ELR (cell line): ENCODE measurements at places on chromosomes 11 and 22.

DNA sequence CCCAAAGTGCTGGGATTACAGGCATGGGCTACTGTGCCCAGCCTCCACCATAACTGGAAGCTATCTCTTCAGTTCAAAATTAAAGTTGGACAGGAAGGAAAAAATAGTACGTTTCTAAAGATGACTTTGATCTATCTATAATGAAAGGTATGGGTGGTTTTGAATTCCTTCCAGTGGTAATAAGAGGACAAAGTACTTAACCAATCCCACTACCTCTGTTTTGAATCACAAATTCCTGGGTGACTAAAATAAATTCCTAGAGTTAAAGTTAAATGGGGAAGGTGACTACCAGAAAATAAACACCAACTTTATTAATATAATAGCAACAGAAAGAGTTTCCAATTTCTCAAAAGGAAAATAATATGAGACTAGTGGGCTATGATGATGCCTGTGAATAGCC lies 9.1 kb downstream of the PHF5A start:
- DNase-seq, result no peak

GRCh38 chr11:119803726-119804294 lies 74.8 kb upstream of the NECTIN1 start:
- DNase-seq, result no peak

GRCh38 chr22:19845054-19845722 lies 9.5 kb downstream of the GNB1L start:
- DNase-seq, result no peak

DNA sequence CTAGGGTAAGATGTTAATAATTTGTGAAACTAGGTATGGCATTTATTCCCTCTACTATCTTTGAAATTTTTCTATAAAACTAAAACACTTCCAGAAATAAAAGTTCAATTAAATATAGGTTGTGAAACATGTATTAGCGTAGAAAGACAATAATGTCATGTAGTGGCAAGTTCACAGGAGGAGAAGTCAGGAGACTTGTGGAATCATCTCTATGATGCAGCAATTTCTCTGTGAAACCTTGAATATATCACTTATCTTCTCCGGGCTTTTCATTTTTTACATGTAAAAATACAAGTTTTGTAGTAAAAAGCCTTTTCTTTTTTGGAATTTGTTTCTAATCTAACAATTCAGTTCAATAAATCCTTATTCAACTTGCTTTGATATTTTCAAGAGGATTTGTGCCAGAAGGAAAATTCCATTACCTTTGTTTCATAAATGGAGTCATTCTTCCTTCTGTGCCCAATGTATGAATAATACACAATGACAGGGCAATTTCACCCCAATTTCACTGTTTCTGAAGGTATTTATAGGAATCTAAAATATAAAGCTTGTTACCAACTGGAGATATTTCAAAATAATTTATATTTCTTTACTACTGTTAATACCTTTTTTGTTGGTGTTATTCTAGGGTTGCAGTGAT lies 758.3 kb downstream of the FAM181B start:
- no peak for DNase-seq

- DNase-seq, result no peak
Measured at GRCh38 chr11:9914064-9914463, 250.2 kb downstream of the SWAP70 start.
